Left cardiac atrium (tissue), 4 donors: ENCODE measurements at places on chromosomes 6 and 20.

- no peak for DNase-seq
Observed at GRCh38 chr20:44666066-44666465, 14.6 kb upstream of the ADA start.

DNA sequence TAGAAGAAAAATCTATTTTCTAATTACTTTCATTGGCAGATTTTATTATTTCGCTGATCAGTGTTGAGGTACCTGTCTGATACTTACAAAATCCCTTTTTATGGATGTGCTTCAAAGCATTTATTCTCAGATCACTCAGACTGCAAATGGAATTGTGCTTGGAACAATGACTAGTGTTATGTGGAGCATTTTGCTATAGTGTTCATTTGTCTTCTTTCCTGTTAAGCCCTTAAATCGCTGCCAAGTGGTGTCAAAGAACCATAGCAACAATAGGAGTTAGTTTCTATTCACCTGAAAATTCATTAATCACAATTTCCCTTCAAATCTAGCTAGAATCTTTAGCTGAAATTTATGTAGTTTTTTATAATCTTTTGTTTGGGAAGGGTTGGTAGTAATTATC, 29.8 kb downstream of the SMPDL3A start:
- no peak for DNase-seq

DNA sequence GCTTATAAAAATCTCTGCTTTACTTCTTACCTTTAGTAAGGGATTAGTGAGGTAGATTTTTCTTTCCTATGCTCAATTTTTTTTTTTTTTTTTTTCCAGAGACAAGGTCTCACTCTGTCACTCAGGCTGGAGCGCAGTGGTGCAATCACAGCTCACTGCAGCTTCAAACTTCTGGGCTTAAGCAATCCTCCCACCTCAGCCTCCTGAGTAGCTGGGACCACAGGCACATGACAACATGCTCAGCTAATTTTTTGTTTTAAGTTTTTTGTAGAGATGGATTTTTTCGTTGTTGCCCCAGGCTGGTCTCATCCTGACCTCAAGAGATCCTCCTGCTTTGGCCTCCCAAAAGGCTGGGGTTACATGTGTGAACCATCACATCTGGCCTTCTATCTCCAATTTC, 58.9 kb upstream of the RREB1 start:
- no peak for DNase-seq

DNA sequence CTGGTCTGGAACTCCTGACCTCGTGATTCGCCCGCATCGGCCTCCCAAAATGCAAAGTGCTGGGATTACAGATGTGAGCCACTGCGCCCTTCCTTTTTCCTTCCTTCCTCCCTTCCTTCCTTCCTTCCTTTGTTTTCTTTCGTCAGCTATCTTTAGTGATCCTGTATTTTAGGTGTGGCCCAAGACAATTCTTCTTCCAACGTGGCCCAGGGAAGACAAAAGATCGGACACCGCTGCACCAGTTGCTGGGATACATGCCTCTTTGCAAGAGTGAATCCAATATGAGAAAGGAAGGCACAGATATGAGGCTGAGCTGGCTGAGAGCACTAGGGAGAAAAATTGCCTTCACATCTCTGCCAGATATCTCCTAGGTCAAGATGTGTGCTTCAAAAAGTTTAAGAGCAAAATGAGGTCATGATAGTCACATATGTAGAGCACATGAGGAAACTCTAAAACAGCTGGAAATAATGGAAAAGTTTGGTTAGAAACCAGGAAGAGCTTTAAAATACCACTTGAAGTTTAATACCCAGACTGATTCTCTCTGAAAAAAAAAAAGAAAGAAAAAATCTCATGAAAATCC, 41.8 kb downstream of the OR2B2 start:
- DNase-seq: no peak

DNA sequence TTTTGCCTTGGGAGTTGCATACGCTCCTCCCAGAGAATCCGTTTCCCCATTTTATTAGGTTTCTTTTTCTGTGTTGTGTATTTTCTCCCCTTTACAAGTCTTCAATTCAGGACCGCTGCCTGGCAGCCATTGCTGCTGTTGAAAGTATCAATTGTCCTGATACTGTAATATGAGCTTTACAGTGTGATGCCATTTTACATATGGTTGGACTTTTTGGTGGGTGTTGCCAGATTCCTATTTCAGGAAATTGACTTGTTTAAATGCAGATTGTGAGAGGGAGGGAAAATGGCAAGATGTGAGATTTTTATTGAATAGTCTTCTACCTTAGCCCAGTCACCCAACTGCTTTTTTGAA, 1.2 kb downstream of the PANK2 start:
- DNase-seq: no peak

DNA sequence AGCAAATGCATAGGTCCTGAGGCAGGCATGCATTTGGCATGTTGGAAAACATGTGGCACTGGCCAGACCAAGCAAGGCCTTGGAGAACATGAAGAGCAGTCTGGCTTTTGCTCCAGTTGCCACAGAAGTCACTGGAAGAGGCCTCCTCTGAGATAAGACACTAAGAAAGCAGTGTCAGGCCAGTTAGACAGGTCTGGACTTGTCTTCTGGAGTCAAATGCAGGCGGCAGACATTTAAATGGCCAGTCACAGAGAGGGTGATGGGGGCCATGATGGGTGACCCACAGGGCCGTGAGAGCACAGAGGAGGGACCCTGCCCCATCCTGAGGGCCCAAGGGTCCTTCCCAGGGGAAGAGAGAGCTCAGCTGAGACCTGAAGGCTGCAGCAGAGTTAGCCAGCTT, 26.7 kb upstream of the ADA start:
- no peak for DNase-seq
